ENCODE measurements at places on chromosomes 6 and 20. TPM values are rescaled to one million over a fixed set of nuclear protein-coding genes. Genes with fewer than 3 reads are reported as not detected.
A peak's percentile ranks its signal among the peaks of the same experiment; 100 is the strongest.

The EFCAB8 gene
- total RNA-seq: not detected

The LTB gene
- total RNA-seq: not detected

The LY86 gene
- total RNA-seq: not detected

The GGTLC1 gene
- total RNA-seq: not detected

The DEFB113 gene
- total RNA-seq: not detected

The HLA-DRA gene
- 0.46 TPM for total RNA-seq

The RAE1 gene
- 58.7 TPM for total RNA-seq

The TSPO2 gene
- total RNA-seq: not detected

The GSTA4 gene
- total RNA-seq: 17.4 TPM

The EYA4 gene
- total RNA-seq: 16.3 TPM

The DSTN gene
- total RNA-seq: 242 TPM

The MPC1 gene
- 22.5 TPM for total RNA-seq

The ERVFRD-1 gene
- total RNA-seq: not detected

The RHAG gene
- total RNA-seq: not detected

DNA sequence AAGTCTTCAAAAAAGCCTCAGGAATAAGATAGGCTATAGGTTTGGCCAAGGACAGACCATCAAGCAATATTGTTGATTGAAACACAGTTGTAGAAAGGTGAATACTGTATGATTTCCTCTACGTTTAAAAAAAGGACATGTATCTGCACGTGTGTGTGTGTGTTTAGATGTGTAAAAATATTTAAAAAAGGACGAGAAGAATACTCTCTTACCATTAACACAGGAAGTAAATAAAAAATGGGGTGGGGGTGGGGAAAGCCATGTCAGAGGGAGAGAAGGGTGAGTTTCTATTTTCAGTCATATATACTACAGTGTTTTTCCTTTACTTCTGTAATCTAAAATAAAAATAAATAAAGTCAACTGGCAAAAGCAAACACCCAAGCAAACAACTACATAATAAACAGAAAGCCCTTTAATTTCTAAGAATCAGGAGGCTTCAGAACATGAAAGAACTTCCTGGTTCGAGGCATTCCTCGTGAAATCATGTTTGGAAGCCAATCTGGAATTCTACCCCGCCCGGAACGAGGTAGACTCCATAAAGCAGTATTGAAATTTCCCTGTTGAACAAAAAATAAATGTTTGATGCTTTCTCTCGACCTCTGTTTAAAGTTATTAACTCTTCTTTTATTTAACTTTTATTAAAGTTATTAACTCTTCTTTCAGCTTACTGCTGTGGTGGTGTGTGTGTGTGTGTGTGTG lies 158.1 kb upstream of the ZNF217 start:
- no peak for DNase-seq

GRCh38 chr20:49890471-49891361 lies 24.6 kb downstream of the SPATA2 start:
- DNase-seq: no peak

DNA sequence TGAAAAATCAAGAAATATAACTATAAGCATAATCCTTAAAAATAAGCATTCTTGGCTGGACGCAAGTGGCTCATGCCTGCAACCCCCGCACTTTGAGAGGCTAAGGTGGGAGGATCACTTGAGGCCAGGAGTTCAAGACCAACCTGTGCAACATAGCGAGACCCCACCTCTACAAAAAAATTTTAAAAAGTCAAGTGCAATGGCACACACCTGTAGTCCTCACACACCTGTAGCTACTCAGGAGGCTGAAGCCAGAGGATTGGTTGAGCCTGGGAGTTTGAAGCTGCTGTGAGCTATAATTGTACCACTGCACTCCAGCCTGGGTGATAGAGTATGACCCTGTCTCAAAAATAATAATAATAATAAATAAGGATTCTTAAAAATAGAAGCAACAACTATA lies 109.0 kb downstream of the KHDC1L start:
- no peak for DNase-seq

GRCh38 chr20:47789081-47789763 lies 3.9 kb upstream of the SULF2 start:
- no peak for DNase-seq

DNA sequence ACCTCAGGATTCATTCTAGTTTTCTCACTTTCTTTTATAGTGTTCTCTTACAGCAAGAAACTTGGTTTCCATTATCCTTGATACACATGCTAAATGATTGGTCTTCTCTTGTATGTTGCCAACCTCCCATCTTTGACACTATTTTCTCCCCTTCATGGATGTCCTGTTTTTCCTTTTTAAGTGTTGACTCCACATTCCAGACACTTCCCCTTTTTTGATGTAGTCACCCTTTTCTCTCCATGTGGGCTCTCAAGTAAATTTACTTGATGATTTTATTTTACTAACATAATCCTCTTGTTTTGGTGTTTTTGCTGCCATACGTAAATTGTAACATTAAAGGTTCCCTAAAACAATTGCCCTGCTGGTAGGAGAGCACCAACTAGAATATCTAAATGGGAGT lies 148.1 kb downstream of the ZFAND3 start:
- no peak for DNase-seq

DNA sequence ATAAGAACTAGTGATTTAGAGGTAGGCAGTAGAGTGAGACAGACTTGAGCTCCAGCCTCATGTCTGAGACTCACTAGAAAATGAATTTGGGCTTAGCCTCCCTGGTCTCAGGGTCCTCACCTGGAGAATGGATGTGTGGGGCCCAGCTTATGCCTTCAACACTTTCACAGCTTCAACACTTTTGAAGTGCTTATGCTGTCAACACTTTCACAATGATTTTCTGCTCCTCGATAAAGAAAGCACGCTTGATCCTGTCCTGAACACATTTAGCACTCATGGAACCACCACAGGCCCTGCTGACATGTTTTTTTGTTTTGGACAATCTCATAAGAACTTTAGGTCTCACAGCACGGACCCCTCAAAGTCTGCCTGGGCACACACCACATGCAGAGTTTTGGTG lies 229.3 kb downstream of the PACRG start:
- DNase-seq: no peak

DNA sequence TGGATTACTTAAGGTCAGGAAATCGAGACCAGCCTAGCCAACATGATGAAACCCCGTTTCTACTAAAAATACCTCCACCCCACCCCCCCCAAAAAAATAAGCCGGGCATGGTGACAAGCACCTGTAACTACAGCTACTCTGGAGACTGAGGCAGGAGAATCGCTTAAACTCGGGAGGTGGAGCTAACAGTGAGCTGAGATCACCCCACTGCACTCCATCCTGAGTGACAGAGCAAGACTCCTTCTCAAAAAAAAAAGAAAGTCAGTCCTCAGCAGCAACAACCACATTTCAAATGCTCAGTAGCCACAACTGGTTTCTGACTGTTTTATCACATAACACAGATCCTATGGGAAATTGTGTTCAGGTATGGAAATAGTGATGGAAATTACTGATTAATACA lies 135.3 kb downstream of the HFE start:
- no peak for DNase-seq

- no peak for DNase-seq
These were observed 23.0 kb downstream of the CD109 start for GRCh38 chr6:73719046-73719445.

DNA sequence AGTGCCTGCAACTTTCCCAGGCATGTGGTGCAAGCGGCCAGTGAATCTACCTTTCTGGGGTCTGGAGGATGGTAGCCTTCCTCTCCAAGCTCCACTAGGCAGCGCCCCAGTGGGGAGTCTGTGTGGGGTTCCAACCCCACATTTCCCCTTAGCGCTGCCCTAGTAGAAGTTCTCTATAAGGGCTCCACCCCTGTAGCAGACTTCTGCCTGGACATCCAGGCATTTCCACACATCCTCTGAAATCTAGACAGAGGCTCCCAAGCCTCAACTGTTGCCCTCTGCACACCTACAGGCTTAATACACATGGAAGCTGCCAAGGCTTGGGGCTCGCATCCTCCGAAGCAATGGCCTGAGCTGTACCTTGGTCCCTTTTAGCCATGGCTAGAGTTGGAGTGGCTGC lies 321.6 kb downstream of the TFAP2A start:
- no peak for DNase-seq

DNA sequence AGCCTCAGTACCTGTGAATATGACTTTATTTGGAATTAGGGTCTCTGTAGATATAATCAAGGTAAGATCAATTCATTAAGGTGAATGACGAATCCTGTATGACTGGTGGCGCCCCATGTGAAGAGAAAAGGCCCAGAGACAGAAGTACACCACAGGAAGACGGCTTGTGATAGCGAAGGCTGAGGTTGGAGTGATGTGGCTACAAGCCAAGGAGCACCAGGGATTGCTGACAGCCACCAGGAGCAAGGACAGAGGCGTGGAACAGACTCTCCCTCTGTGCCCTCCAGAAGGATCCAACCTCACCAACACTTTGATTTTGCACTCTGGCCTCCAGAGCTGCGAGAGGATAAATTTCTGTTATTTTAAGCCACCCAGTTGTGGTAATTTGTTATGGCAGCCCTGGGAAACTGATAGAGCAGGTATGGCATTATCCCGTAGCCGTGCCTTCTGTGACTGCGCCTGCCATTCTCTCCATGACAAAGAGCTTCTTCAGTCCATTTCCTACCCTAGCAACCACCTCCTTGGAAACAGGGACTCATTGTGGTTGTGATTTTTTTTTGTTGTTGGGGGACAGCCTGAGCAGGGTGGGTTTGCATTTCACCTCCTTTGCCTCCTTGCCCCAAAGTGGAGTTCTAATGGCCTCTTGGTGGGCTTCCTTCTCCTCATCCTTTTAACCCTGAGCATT lies 29.6 kb downstream of the PTK7 start:
- DNase-seq: peak; percentile 29

GRCh38 chr6:12605888-12606345 lies 110.7 kb upstream of the PHACTR1 start:
- peak; percentile 76 for DNase-seq

DNA sequence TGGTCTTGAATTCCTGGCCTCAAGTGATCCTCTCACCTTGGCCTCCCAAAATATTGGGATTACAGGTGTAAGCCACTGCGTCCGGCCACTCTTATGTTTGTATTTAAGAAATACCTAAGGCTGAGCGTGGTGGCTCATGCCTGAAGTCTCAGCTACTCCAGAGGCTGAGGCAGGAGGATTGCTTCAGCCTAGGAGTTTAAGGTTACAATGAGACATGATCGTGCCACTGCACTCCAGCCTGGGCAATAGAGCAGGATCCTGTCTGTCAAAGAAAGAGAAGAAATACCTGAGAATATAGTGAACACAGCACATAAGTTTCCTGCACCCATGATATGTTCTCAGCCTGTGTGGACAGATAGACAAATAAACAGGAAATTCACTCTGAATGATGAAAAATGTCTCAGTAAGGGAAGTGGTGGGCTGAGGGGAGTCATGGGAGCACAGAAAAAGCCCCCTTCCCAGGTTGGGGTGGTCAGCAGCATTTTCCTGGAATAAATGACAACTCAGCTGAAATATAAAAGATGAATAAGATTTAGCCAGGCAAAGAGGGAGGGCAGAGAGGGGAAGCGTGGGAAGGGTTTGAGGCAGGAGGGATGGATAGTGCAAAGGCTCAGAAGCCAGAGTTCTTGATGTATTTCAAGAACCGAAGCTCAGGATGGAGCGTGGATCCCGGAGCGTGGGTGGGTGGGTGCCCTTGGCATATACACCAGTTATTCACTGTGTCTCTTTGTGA lies 13.8 kb upstream of the MMP9 start:
- DNase-seq: no peak

DNA sequence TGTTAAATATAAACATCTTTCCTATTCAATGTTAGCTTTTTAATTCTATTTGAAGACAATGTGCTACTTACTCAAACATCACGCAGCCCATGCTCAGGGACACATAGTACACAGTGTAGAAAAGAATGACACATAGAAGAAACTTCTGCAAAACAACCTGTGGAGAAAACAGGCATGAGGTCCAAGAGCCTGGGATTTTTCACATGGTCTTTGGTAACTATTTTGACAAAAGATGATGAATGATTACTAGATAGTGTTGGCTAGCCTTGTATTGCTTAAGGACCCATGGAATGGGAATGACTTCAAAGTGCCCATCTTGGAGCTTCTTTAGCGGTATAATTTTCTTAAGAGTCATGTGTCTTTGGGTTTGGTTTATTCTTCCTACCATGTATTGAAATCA lies 15.4 kb downstream of the TMEM244 start:
- DNase-seq: no peak

GRCh38 chr6:3697609-3698008 lies 53.9 kb downstream of the PXDC1 start:
- peak; percentile 51 for DNase-seq

- no peak for DNase-seq
These were observed 8.2 kb upstream of the CD83 start for GRCh38 chr6:14109411-14109826.

DNA sequence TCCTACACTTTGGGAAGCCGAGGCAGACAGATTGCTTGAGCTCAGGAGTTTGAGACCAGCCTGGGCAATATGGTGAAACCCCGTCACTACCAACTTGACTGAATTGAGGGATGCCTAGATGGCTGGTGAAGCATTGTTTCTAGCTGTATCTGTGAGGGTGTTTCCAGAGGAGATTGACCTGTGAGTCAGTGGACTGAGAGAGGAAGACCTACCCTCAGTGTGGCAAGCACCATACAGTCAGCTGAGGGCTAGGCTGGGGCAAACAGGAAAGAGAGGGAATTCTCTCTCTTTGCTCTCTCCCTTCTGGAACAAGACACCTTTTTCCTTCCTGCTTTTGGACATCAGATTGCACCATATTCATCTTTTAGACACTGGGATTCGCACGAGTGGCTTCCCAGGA lies 3.7 kb upstream of the ZUP1 start:
- DNase-seq: no peak

DNA sequence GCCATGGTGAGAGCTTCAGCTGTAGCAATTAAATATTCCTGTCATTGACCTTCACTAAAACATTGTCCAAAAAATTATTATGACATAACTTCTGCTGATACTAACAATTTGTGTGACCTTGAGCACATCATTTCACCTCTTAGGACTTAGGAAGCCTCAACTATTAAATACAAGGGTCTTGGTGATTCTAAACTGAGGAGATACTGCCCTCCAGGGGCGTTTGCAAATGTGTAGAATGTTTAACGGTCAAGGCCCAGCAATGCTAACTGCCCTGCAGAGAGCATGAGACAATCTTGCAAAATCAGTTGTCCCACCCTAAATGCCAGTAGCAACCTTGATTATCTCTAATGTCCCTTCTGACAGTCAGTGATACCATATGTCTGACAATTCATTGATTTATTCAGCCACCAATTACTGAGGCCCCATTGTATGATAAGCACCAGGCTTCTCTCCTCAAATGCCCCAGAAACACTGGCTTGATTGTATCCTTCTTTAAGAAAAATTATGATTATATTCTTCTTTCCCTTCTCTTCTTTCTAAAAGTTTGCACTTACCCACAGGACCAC lies 284.1 kb upstream of the PLN start:
- DNase-seq: peak; percentile 6
